T follicular helper cell (primary cell): ENCODE measurements at places on chromosomes 6 and 20.

DNA sequence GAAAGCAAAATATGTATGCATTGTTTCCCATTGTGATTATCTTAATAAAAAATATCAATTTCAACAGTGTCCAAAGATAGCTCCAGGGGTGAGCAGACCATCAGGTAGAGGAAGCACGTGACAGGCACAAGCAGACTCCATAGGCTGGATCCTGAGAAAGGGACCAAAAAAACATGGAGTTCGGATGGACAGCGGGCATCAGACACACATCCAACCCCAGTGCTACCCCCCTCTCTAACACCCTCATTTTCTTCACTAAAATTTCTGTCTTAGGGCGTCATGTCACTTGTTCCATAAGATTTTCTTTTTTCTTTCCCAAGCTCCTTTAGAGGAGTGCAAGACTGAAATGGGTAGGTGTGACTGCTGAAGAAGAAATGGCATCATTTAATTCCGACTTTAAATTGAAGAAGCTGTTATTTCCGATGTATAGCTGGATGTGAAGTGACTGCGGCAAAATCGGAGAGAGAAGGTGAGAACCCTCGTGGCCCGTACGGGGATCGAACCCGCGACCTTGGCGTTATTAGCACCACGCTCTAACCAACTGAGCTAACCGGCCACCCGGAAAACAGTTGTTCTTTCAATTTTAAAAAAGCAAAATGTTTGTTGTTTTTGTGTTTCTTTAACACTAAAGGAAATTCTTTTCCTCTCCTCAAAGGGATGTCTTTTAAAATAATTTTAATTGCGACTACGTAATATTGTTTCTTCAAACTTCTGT lies 10.3 kb upstream of the PRSS16 start:
- DNase-seq = no peak

DNA sequence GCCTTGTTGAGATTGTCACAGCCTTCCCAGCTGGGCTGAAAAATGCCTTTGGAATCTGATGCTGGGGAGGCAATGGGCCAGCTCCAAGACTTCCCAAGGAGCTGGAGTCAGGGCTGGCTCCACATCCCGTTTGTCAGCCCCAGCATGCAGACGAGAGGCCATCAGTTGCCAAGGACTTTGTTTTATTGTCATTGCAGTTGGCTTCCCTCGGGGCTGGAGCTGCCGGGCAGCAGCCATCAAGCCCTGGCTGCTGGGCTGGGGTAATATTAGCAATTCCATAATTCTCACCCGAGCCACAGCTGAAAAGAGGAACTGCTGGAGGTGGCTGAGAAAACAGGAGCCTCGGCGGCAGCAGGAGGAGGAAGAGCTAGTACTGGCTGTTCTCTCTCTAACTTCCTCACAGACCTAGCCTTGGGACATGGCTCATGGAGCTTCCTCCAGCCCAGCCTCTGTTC lies 182.5 kb downstream of the CDC5L start:
- DNase-seq = no peak

GRCh38 chr6:113122060-113122459 lies 735.1 kb upstream of the MARCKS start:
- DNase-seq = no peak

DNA sequence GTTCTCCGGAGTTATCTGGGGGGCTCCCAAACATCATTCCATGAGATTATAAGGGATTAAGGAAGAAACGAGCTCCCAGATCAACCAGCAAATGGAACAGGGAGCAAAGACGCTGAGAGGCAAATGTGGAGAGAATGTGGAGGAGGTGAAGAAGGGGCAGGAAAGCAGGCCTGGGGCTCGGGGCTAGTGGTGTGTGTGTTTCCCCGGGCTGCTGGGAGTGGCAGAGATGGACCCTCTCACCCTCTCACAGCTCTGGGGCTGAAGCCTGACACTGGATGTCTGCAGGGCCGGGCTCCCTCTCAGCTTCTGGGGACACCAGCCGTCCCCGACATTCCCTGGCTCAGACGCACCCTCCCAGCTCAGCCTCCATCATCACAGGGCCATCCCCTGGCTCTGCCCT lies 212.6 kb downstream of the THBS2 start:
- DNase-seq = no peak

DNA sequence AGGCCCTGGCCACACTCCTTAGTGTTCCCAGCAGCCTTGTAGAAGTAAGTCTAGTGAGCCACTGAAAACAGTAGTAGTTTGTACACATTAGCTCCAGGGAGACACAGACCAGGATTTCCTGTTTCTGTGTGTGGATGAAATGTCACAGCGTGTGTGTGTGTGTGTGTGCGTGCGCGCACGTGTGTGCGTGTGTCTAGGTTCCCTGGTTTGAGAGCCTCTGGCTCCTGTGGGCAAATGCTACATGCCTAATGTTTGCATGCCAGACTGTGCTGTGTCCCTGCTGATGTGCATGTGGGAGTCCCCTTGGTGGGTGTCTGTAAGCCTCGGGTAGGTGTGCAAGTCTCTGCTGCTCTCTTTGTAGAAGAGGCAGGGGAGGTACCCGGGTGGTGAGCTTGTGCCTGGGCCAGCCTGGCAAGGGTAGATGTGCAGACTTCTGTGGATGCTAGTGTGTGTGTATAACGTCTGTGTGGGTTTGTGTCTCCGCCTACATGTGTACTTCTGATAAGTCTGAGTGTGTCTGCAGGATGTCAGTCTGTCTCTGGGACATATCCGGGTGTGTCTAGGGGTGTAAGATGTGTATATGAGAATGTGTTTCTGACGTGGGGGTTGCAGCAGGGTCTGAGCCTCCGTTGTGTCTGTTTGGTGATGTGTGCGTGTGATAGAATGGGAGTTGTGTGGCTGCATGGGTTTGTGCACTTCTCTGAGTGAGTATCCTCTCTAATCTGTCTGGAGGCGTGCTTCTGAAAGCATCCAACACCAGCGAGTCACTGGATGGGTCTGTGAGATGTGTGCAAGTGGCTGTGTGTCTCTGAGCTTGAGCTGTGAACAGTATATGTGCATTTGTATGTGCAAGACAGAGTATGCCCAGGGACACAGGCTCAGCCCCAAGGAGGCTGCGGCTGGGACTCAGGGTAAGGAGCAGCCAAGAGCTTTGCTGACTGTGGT lies 19.0 kb upstream of the TLDC2 start:
- DNase-seq = peak; percentile 7

- no peak for DNase-seq
These were observed 147.0 kb downstream of the DTNBP1 start for GRCh38 chr6:15515660-15516375.

DNA sequence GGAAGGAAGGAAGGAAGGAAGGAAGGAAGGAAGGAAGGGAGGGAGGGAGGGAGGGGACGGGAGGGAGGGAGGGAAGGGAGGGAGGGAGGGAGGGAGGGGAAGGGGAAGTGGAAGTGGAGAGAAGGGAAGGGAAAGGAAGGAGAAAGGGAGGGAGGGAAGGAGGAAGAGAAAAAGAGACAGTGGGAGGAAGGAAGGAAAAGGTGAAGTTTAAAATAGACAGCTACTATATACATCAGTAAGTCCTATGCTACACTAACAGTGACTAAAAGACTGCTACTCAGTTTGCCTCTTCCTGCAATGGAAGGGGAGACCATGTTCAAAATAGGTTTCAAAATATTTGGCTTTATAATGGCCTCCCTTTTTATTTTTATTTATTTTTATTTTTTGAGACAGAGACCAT lies 22.5 kb downstream of the MAP3K5 start:
- no peak for DNase-seq

- no peak for DNase-seq
These were observed 138.9 kb upstream of the PTPRK start for GRCh38 chr6:128659276-128659675.

- peak; percentile 30 for DNase-seq
These were observed 1.2 kb downstream of the SLC2A4RG start for GRCh38 chr20:63740627-63741353.

DNA sequence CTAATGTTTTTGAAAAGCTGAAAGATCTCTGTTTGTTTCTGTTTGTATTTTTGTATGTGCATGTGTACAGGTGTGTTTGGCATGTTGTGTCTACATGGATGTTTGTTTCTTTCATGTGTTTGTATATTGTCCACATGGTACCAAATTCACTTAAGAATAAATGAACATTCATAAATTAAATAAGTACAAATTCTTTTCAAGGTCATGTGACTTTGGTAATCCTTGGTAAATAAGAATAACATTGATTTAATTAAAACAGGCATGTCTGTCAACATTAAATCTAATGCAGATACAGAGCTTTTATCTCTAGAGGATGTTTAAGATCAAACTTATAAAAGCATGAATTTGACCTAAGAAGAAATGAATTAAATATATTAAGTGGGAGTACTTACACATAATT lies 219.8 kb upstream of the EPHA7 start:
- DNase-seq = no peak

DNA sequence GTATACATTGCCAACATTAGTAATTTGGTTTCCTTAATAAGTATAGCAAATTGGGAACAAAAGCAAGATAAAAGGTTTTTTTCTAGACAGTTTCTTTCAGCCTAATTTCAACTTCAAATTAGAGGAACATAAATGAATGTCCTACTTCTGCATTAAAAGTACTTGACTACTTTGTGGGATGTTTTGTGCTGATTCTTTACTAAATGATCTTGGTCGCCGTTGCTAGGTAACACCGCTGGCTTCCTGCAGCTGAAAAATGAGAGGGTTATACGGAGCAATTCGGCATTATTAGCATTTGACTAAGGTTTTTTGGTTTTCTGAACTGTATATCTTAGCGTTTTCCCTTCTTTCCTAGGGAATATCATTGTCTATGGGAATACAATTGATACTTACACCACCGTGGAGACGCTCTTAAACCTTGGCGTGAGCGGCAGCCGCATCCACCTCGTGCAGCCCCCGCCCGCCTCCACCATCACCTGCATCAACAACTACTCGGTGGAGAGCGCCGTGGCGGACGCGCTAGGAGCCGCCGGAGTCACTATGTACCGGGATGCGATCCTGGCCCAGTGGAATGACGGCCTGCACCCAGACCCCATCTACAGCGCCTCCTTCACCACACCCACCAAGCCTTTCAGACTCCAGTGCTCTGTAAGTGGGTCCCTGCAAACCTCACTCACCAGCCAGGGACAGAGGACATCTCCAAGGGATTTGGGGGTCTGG lies 90.9 kb upstream of the INSM1 start:
- DNase-seq = no peak

GRCh38 chr20:40449974-40450616 lies 238.9 kb downstream of the MAFB start:
- DNase-seq = no peak
